ENCODE measurements at places on chromosomes 1 and 21.

DNA sequence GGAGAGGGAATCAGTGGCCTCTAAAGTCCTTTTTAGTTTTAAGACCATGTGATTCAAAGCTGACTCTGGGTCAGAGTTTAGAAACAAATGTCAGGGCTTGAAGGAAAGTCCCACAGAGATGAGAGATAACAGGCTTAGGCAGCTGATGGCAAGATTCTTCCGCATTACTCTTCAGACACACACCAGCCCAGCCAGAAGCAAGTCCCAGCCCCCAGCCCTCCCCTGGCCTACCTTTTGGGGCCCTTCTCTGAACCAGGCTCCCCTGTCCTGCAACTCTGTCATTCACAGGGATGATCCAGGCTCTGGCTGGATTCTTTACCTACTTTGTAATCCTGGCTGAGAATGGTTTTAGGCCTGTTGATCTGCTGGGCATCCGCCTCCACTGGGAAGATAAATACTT is 13.1 kb upstream of the CASQ1 start:
- DNase-seq = no peak

- no peak for DNase-seq
Measured at GRCh38 chr1:16204634-16205333, 7.7 kb downstream of the ARHGEF19 start.

- peak; percentile 14 for DNase-seq
Measured at GRCh38 chr1:157948312-157949073, 45.0 kb upstream of the KIRREL1 start.

DNA sequence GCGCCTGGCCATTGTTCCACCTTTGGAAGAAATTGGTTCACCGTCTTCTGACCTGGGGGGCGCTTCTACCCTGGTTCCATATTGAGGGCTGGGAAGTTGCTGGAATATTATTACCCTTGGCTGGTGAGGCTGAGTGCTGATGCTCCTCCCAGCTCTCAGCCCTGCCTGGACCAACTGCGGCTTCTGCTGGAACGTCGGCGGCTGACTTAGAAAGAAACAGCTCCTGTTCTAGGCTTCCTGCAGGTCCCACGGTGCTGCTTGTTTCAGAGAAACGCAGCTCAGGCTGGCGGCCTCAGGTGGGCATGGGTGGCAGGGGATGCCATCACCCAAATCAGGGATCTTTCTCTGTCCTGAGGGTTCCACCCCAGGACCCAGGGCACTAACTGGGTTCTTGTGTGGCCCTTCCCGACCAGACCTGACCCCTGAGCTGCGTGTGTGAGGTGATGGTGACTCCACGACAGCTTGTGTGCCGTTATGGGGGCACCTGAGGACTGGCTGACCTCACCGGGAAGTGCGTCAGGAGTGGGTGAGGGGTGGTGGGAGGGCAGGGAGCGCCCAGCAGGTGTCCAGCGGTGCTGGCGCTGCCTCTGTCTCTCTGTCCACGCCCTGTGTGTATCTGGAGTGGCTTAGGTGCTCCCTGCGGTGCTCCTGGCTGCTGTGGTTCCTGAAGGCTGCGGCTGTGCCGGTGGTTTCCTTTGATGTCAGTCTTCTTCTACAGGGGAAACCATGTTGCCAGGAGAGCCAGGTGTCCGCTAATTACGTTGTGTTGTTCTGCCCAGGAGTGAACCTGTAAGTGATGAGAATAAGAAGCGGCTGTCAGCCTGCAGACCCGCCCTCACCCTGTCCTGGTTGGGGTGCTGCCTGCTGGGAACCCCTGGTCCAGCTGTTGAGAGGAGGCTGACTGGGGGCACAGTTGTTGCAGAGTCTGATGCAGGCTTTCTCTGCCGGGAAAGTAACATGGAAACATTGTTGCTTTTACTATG is 8.9 kb downstream of the SKI start:
- no peak for DNase-seq

- no peak for DNase-seq
Measured at GRCh38 chr1:192839162-192840066, 30.6 kb downstream of the RGS2 start.

GRCh38 chr1:43572084-43572483 is 41.4 kb downstream of the PTPRF start:
- no peak for DNase-seq

DNA sequence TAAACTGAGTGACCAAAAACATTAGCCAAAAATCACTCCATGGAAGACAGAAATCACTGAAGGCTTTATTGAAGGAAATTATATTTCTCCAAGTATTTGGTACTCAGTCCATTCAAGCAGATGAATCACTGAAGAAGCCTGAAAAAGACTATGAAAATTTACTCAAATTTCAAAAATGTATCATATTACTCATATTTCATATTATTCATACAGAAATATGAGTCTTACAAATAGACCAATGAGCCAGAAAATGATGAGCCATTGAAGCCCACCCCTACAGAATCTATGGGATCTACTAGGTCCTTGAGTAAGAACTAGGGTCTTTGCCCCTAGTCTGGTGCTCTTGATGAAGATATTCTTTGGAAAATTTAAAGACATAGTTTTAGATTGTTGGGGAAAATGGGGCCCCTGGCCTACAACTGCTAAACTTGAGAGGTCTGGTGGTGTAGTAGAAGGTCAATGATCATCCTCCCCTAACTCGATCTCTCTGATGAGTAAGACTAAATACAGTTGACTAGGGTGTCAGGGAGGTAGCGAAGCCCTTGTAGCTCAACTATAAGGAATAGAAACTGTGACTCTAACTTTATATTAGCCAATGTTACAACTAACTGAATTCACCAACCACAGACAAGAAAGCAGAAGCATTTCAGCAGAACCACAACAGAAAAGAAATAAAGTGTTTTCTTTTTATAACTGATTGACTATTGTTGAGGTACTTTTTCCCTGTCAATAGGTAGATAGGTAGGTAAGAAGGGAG is 81.0 kb downstream of the NOTCH2 start:
- peak; percentile 8 for DNase-seq

GRCh38 chr1:18204575-18204974 is 97.0 kb downstream of the IGSF21 start:
- no peak for DNase-seq

DNA sequence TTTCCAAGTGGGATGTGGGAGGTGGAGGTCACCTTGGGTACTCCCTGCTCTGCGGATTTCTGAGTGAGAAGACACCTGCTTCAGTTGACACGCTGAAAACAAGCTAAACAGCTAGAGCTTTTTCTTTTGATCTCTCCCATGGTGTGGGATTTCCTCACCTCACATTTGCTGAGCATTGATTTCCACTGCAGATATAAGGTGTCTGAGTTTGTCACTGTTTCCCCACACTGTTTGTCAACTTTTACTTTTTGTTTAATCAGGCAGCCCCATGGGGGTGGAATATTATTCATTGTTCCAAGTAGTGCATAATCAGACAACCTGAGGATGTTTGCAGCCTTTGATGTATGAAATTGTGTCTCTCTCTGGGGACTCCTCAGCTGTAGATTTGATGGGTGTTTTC is 49.5 kb downstream of the FASLG start:
- DNase-seq = no peak

- DNase-seq = no peak
Measured at GRCh38 chr1:59523745-59524450, 227.0 kb downstream of the FGGY start.

- DNase-seq = no peak
Measured at GRCh38 chr1:184545601-184546000, 158.8 kb downstream of the C1orf21 start.

- no peak for DNase-seq
Measured at GRCh38 chr1:201116091-201116490, 3.9 kb upstream of the CACNA1S start.

DNA sequence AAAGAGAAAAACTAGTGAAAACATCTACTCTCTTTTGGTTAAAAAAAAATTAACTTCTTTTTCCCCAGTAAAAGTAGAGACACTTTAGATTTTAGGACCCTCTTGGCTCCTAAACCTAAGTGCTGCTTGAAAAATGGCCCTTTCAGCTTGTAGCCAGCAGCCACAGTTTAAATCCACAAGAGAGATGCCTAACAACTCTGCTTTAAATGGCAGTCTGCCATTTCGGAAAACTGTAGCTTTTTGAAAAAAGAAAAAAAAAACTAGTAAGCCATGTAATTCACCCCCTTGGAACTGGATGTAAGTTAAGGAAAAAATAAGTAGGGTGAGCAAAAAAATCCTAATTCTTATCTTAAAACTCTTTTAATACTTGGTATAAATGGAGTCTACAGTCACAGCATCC is 56.0 kb downstream of the LHX9 start:
- no peak for DNase-seq

Measured in memory B cell (primary cell).